Fibroblast of skin of left biceps (primary cell): ENCODE measurements at places on chromosomes 7 and 10.

GRCh38 chr7:70893971-70894715 is 237.8 kb upstream of the GALNT17 start:
- DNase-seq = no peak

DNA sequence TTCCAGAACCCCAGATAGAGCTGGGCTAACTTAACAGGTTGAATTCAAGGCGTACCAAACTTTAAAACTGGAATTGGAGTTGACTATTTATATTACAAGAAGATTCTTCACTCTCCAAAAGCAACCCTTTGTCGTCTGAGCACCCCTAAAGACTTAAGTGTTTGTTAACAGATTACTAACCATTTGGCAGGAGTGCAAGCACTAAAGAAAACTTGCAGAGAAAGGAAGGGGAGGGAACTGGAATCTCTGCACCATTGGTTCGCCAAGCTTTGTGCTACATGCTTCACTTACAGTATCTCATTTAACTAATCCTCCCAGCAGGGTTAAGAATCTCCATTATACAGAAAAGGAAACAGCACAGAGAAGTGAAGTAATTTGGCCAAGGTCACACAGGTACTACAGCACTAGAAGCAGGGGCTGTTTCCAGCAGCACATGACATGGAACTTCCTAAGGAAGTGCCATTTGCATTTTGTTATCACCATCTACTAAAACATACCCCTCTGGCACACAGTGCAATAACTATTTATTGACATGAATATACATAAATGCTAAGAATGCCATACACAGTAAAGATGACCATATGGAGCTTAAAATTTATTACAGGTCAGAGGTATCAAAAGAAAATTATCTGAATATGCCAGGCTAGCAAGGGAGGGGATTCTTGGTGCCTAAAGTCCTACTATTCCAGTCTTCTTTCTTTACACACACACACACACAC is 201.2 kb downstream of the KCNMA1 start:
- no peak for DNase-seq

- no peak for DNase-seq
Observed at GRCh38 chr10:22022257-22023032, 18.9 kb upstream of the DNAJC1 start.

DNA sequence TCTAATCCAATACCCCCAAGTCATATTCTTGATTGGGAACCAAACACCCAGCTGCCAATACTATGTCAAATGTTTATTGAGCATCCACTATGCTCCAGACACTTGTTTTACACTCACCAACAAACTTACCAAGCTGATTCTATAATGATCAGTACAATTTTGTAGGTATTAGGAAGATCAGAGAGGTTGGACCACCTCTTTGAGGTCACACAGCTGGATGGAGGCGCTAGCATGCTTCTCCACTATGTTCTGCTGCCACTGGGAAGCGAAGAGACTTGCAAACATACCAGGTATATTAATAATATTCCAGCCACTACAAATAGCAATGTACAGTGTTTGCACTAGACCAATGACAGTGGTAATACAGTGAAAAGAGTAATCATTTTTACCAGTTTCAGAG is 25.6 kb upstream of the SEPHS1 start:
- DNase-seq = no peak

GRCh38 chr10:132391676-132392020 is 5.4 kb upstream of the PWWP2B start:
- DNase-seq = no peak

- no peak for DNase-seq
Observed at GRCh38 chr7:119392-120163, 72.8 kb upstream of the FAM20C start.

DNA sequence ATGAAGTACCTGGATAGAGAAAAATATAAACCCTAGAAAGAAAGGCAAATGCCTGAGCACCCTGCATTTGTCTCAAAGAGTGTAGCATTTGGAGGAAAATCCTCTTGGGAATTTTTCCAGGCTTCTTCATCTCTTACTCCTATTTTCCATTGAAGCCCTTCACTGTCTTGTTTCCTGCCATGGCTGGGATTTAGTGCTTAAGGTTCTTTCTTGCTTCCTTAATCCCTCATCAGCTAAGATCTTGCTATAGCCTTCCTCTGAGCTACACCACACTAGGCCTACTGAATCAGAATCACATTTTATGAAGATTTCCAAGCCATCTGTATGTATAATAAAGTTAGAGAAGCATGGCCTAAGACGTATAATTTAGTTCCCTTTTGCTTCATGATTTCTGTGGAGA is 97.5 kb upstream of the PHYHIPL start:
- no peak for DNase-seq
